ENCODE measurements at places on chromosomes 7 and 10.

- DNase-seq, result no peak
Observed at GRCh38 chr7:64559206-64559605, 3.7 kb downstream of the ZNF680 start.

DNA sequence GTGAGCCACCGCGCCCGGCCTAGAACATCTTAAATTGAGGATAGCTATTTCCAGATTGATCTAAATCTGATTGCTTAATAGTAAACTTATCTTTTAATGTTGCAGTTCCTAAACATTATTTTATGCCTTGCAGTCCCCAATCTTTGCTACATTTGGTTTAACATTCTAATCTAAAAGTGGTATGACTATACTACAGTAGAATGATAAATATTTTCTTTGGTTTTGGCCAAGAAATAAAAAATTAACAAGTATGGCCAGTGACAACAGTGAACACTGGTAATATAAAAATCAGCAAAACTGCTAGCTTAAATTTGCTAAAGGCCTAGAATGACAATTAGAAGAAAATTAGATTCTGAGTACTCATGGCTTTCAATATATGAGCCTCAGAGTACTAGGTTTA lies 73.5 kb downstream of the CDK6 start:
- DNase-seq, result no peak

GRCh38 chr10:50511492-50512213 lies 112.1 kb downstream of the SGMS1 start:
- no peak for DNase-seq

DNA sequence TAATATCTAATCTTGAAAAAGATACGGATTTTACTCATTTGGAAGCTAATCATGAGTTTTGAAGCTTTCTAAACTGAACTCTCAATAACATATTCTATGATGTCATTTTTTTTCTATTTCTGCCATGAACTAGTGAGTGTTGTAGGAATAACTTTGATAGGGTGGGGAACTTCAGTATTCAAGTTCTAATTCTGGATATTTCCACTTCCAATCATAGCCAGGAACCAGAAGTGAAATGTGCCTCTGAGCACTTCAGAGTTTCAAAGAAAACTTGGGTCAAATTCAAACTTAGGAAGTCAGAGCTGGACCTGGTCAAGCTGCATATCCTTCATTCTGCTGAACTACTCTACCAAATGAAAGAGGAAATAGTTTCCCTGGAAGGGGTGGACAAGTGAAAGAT lies 847 bp downstream of the AGMO start:
- no peak for DNase-seq

- DNase-seq, result peak; percentile 67
Observed at GRCh38 chr10:101062232-101063049, 652 bp downstream of the KAZALD1 start.

GRCh38 chr7:133853706-133854276 lies 273.3 kb upstream of the LRGUK start:
- DNase-seq, result peak; percentile 85

DNA sequence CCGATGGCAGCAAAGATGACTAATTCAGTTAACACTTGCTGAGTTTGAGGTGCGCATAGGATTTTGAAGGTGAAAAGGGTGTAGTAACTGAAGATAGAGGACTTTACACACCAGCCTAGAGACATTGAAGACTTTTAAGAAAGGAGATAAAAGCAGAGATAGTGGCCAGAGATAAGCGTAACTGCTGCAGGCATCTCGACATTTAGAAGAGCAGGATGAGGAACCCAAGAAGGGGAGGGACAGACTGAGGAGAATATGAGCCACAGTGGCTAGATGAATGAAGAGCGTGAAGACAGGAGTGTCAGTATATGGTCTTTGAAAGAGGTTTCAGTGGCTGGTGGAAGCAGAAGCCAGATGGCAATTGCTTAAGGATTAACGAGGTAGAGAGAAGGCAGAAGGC lies 71.6 kb downstream of the CELF2 start:
- DNase-seq, result no peak

GRCh38 chr7:26307226-26307625 lies 15.6 kb downstream of the SNX10 start:
- no peak for DNase-seq

- no peak for DNase-seq
Observed at GRCh38 chr7:920351-921070, 34.0 kb downstream of the ADAP1 start.

- DNase-seq, result no peak
Observed at GRCh38 chr7:156039971-156040677, 227.9 kb upstream of the SHH start.

DNA sequence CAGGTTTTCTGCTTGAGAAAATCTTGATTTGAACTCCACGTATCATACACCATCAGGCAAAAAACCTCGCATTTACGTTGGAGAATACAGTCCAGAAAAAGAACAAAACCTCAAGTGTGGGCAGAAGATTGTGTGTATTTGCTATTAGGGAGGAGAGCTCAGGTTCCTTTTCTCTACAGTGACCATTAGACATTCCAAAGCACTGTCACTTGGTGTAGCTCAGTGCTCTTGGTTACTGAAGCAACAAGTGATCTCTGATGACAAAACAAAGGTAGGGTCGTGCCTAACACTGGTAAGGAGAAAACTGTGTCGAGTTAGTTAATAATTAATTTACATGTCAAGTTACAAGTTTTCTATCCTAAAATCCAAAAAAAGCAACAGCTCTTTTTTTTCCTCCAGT lies 72.6 kb downstream of the C1GALT1 start:
- no peak for DNase-seq

DNA sequence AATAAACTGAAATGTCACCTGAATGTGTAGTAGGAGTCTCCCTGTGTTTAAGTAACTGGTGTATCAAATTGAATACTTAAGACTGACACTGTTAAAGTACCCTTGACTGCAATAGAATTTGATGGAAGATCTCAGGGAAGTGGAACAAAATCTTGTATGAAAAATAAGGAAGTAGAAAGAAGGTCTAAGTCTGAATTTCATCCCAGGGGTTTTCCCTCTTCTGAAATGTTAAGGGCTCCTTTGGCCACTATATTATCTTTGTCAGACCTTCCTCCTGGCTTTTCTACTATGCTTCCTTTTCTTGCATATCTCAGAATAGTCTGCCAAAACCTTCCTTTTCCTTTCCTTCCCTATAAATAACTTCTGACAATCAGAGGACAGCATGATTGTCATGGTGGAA lies 59.6 kb downstream of the BLNK start:
- DNase-seq, result no peak

DNA sequence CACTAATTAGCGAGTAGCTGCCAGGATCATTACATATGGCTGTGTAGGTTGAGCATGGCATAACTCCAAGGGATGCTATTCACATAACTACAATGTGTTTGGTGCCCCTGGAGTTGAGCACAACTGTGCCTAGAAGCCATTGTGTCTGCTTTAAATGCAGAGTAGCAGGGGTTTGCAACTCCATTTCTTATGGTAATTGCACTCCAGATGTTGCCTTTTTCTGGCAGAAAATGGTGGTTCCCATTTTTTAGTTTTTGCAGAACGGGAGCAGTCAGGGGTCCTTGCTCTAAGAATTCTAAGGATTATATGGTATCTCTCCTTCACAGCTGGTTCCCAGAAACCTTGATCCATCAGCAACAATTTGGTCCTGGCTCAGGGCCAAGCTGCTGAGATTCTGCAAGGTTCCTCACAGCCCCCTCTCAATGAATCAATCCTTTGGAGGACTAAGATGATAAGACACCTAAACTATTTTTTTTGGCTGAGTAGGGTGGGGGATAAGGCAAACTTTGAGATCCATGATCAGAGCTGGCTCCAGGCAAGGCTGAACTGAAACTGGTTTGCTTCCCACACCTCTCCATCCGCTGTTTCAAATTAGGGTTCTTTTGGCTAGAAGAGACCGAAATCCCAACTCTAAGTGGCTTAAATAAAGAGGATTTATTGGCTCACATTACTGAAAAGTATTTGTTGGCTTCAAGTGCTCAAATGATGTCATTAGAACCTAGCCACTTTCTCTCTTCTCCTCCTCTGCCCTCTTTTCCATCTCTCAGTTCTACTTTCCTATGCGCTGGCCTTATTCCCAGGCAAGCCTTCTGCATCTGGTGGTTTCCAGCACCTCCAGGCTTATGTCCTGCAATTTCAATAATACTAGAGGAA lies 97.5 kb upstream of the CCDC6 start:
- no peak for DNase-seq

GRCh38 chr10:32038777-32039176 lies 17.4 kb downstream of the KIF5B start:
- no peak for DNase-seq

DNA sequence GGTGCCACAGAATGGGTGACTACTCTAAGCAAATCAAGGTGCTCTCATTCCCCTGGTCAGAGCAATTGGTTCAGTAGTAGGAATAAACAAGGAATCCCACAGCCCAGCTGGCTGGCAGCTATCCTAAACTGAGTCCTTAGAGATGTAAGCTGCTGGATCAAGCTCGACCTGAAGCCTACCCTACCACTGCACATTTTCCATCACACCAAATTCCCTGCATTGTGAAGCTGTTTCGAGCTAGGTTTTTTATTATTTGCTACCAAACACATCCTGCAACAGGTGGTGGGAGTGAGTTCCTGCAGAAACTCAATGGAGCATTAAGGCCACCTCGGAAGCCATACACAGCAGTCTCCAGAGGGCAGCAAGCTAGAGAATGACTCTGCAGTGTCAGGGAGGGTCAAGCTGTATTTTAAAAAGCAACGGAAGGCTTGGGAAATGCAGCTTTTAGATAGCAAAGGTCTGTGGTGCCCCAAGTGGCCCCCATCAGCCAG lies 33.7 kb upstream of the TNRC18 start:
- no peak for DNase-seq

GRCh38 chr10:21813946-21814345 lies 189.6 kb downstream of the DNAJC1 start:
- DNase-seq, result no peak

All from SW 1271 (cell line).